HepG2 (cell line): ENCODE measurements at places on chromosomes 7 and 10.

DNA sequence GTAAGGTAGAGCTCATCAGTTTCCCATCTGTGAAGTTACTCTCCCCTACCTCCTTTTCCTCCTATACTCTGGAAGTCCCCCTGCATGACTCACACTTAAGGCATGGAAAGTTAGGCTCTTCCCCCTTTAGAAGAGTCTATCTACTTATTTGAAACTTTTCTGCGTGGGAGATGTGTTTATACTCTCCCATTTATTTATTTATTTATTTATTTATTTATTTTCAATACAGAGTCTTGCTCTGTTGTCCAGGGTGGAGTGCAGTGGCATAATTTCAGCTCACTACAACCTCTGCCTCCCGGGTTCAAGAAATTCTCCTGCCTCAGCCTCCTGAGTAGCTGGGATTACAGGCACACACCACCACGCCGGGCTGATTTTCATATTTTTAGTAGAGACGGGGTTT is 107.5 kb upstream of the JCAD start:
- no peaks in the 10 kb centered on the region for H3K4me1 ChIP-seq
- DNase-seq: no peak
- H3K4me3 ChIP-seq: no peak overlapping the region
- H3K27me3 ChIP-seq: no peaks in the 10 kb centered on the region

- peaks cover 35% of the 10 kb centered on the region for H3K4me1 ChIP-seq
- H3K36me3 ChIP-seq: no peaks in the 10 kb centered on the region
- no peak overlapping the region for H3K4me3 ChIP-seq
- H3K27ac ChIP-seq: no peak overlapping the region
Measured at GRCh38 chr7:105315357-105315756, 73.4 kb downstream of the SRPK2 start.

DNA sequence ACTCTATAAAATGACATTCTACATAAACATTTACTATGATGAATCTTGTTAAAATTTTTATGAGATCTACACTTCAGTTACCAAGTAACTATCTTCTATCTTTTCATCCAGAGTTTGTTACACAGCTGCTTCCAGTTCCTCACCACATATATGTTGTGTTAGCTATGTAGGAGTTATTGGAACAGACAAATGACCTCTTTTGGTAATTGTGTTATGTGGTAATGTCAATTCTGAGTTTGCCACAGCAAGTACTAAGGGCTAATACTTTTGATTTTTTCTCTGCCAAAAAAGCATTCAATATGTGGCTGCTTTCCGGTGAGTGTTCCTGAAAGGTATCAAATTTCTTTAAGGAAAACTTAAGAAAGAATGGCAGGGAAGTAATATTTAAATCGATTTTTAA is 573.9 kb upstream of the PCDH15 start:
- H3K4me3 ChIP-seq: no peak overlapping the region
- no peak overlapping the region for H3K27ac ChIP-seq
- no peaks in the 10 kb centered on the region for H3K27me3 ChIP-seq
- H3K4me1 ChIP-seq: no peaks in the 10 kb centered on the region

- H3K4me3 ChIP-seq: no peak within 1 kb of the TSS
- peaks cover 5% of the 10 kb centered on the region; the same call in 1 of the 2 replicates for H3K4me1 ChIP-seq
- DNase-seq: no peak
- no peaks in the 10 kb centered on the region for H3K36me3 ChIP-seq
Measured at GRCh38 chr7:82443547-82444219, at the start of gene CACNA2D1. Gene CACNA2D1, minus strand, starts transcription at chr7:82443777.

DNA sequence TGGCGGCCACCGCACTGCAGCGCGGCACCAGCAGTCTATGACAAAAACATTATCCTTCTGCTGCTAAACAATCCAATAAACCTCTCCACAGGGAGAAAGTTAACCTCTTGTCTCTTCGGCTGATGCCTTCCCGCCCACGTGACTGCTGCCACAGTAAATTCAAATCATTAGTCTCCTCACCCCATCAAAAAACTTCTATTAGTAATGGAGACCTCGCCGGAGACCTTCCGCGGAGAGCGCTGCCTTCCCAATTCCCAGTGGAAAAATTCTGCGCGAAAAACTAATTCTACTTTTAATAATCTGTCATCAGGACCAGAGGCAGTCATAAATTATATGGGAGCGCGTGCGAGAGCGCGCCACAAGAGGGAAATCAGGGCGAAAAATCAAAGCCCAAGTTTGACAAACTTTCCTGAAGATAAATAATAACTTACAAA is 90.0 kb upstream of the PAX2 start:
- no peak overlapping the region for H3K4me3 ChIP-seq
- DNase-seq: no peak
- no peaks in the 10 kb centered on the region for H3K36me3 ChIP-seq

DNA sequence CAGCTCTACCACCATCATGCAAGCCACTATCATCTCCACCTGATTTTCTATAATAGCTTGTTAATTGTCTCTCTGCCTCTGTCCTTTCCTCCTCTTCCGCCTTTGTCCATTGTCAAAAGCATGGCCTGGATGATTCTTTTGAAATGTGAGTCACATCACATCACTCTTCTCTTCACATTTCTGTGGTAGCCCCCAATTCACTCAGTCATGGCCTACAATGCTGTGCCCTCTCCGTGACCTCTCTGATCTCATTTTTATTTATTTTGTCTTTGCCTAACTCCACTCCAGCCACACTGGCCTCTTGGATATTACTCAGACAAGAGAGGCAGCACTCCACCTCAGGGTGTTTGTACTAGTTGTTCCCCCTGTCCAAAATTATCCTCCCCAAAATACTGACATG is 4.9 kb upstream of the ABCB4 start:
- peaks cover 58% of the 10 kb centered on the region for H3K4me1 ChIP-seq
- DNase-seq: no peak
- H3K36me3 ChIP-seq: no peaks in the 10 kb centered on the region
- no peaks in the 10 kb centered on the region for H3K27me3 ChIP-seq
- H3K4me3 ChIP-seq: no peak overlapping the region

DNA sequence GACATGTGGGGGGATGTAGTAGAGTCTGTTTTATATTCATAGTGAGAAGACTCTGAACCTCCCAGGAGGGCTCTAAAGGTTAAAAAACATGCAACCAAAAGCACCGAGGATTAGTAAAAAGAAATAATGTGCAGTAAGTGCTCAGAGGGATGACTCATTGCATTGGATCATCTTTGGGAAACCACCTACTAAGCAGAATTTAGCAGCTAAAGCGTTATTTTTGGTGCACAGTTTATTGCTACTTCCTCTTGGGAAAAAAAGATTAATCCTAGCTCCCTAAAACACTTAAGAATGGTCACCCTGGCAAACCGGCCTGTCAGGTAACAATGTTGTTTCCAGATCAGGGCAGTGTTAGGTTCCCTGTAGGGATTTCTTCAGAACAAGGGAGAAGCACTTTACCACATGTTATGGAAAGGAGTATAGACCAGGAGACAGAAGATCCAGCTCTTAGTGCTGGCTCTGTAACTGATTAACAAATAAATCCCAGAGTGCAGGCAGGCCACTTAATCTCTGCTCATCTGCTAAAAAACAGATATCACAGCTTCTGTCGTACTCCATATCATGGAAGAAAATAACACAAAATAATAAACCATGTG is 44.8 kb upstream of the FAM133B start:
- DNase-seq: peak; percentile 12
- no peaks in the 10 kb centered on the region for H3K27me3 ChIP-seq
- no peak overlapping the region for H3K4me3 ChIP-seq
- peak overlapping the region; percentile 41 for H3K27ac ChIP-seq

GRCh38 chr10:76764177-76764576 is 873.4 kb downstream of the KCNMA1 start:
- no peaks in the 10 kb centered on the region for H3K4me1 ChIP-seq
- peaks cover 8% of the 10 kb centered on the region; the same call in 2 of the 3 replicates for H3K27me3 ChIP-seq
- no peak overlapping the region for H3K4me3 ChIP-seq
- H3K27ac ChIP-seq: no peak overlapping the region
- no peaks in the 10 kb centered on the region for H3K36me3 ChIP-seq

GRCh38 chr7:115037128-115037802 is 115.4 kb downstream of the MDFIC start:
- no peak overlapping the region for H3K27ac ChIP-seq
- no peak overlapping the region for H3K4me3 ChIP-seq
- H3K36me3 ChIP-seq: no peaks in the 10 kb centered on the region
- DNase-seq: no peak

GRCh38 chr7:33039257-33039902 is 23.2 kb downstream of the NT5C3A start:
- H3K4me3 ChIP-seq: peak overlapping the region; percentile 32; the same call in 1 of the 2 replicates
- H3K4me1 ChIP-seq: peaks cover 73% of the 10 kb centered on the region
- H3K36me3 ChIP-seq: no peaks in the 10 kb centered on the region
- no peak for DNase-seq
- no peak overlapping the region for H3K27ac ChIP-seq

GRCh38 chr10:18607503-18608378 is 43.6 kb downstream of the NSUN6 start:
- H3K36me3 ChIP-seq: peaks cover 1% of the 10 kb centered on the region
- no peak overlapping the region for H3K4me3 ChIP-seq
- H3K27me3 ChIP-seq: no peaks in the 10 kb centered on the region
- H3K27ac ChIP-seq: no peak overlapping the region
- H3K4me1 ChIP-seq: peaks cover 63% of the 10 kb centered on the region

DNA sequence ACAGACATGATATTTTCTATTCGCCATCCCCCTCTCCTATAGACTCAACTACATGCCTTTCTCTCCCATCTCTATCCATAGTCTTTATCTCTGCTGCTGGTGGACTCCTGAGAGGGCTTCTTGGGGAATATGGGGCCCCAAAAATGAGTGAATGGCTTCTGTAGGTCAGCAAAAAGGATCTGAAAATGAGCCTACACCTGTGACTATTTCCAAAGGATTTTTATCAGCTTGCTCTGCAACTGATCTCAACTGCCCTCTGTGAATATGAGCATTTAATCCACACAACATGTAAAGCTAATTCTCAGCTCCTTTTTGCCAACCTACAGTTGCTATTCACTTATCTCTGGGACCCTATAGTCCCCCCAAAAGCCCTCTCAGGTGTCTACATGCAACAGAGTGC is 36.2 kb downstream of the PRSS2 start:
- H3K4me3 ChIP-seq: no peak overlapping the region
- no peaks in the 10 kb centered on the region; the same call in 2 of the 3 replicates for H3K27me3 ChIP-seq
- no peaks in the 10 kb centered on the region for H3K36me3 ChIP-seq

GRCh38 chr7:31059551-31059950 is 7.4 kb downstream of the ADCYAP1R1 start:
- H3K4me1 ChIP-seq: no peaks in the 10 kb centered on the region
- no peaks in the 10 kb centered on the region for H3K27me3 ChIP-seq
- H3K4me3 ChIP-seq: no peak overlapping the region
- H3K36me3 ChIP-seq: no peaks in the 10 kb centered on the region
- DNase-seq: no peak

DNA sequence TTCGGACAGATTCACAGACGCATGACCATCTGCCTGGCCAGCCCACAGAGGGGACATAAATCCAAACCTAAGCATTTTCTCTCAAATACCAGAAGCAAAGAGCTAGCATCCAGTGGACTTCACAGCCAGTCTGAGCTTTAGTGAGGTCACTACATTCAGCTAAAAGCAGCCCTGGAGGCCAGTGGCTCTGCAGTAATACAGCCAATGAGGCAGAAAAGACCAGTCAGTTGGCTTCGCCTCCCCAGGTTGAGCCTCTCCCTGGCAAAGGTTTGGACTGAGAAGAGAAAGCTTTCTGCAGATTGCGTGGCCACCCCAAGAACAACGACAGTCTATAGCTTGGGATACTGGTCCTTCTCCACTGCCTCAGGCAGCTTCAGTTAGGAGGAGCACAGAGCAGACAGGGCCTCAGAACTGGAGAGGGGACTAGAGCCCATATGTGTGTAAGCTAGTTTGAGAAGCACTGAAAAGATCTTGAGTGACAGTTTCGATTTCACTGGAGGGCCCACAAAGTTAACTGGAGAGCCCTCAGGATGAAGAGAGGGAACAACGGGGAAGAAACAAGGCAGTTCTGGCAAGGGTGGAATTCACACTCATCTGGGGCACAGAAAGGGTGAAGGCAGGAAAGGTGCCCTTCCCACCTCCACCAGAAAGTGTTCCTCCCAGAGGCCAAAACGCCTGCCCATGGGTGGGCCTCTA is 3.8 kb downstream of the WDR91 start:
- DNase-seq: no peak
- no peaks in the 10 kb centered on the region for H3K27me3 ChIP-seq
- H3K4me3 ChIP-seq: peak overlapping the region; percentile 17; the same call in 1 of the 2 replicates
- H3K4me1 ChIP-seq: peaks cover 40% of the 10 kb centered on the region
- H3K36me3 ChIP-seq: peaks cover 13% of the 10 kb centered on the region

DNA sequence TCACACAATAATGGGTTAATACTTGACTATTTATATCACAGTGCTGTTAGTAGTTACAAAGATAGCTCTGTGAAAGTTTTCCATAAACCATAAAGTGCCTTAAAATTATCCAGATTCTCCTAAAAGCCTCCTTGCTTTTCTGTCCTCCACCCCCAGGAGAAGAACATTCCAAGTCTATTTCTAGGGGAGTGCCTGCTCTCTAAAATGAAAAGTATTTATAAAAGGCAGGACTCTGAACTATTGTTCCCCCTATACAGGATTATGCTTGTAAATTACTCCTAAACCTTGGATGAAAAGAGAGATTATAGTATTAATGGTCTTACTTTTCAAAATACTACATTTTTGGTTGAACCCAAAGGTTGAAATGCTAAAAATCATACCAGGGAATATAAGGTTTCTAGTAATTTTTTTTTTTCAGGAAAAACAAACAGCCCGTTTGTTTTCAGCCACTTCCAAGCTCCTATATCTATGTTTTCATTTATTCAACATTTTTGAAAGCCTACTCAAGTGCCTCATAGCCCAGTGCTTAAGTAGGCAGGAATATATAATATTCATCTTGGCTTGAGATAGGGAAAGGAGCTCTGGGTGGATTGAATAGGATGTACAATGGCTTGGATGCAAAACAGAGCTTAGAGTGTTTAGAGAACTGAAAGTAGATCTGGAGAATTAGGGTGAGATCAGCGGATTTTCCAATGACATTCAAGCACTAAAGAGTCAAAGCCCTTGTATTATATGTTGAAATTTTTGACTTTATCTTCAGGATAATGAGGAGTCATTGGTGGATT is 320.7 kb downstream of the GPR37 start:
- DNase-seq: no peak
- no peaks in the 10 kb centered on the region for H3K36me3 ChIP-seq
- no peaks in the 10 kb centered on the region for H3K4me1 ChIP-seq
- H3K27me3 ChIP-seq: no peaks in the 10 kb centered on the region; the same call in 1 of the 2 replicates
- no peak overlapping the region for H3K27ac ChIP-seq
- H3K4me3 ChIP-seq: no peak overlapping the region

DNA sequence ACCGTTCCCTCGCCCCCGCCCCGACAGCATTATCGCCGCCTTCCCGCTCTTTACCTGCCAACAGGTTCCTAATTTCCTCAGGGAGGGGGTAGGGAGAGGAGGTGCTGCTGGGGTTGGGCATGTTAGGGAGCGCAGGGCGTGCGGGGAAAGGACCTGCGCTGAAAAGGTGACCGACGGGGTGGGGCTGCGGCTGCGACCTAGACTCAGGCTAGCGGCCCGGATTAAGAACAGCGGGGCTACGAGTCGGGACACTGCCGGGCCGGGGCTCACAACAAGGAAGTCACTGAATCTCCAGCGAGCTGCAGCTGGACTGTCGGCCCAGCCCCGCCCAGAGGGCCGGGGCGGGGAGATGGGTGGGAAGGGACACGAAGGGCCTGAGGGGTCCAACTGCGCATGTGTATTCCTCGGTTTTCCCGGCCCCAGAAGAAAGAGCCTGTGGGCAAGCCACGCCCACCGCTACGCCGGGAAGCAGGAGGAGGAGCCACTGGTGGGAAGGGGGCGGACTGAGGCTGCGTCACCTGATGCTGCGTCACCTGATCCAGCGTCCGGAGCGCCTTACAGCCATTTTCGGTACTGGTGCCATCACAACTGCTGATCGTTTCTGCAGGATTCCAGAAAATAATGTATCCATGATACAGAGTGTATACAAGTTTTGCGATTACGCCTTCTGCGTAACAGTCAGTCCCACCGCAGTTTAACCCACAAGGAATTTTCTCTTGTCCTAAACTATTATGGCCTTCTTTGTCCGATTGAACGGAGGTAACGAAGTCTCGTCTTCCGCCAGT is at the start of gene SKAP2:
TSS of gene SKAP2 (minus strand) at position 282 of the 785 bp plus-strand sequence. CDS start at position 121, 161 bp downstream.
- DNase-seq: peak; percentile 96
- H3K27ac ChIP-seq: peak within 1 kb of the TSS; percentile 83
- no peaks in the 10 kb centered on the region; the same call in 2 of the 3 replicates for H3K27me3 ChIP-seq
- peak within 1 kb of the TSS; percentile 87 for H3K4me3 ChIP-seq
- peaks cover 21% of the 10 kb centered on the region for H3K4me1 ChIP-seq
